ENCODE measurements at places on chromosomes 3 and 15. TPM values are rescaled to one million over a fixed set of nuclear protein-coding genes. Genes with fewer than 3 reads are reported as not detected.
A peak's percentile ranks its signal among the peaks of the same experiment; 100 is the strongest.

- DNase-seq, result no peak
Measured at GRCh38 chr3:71258526-71258925, 325.0 kb downstream of the FOXP1 start.

Gene HCLS1
- total RNA-seq, result 9.2 TPM

Gene LSAMP
- not detected for total RNA-seq

DNA sequence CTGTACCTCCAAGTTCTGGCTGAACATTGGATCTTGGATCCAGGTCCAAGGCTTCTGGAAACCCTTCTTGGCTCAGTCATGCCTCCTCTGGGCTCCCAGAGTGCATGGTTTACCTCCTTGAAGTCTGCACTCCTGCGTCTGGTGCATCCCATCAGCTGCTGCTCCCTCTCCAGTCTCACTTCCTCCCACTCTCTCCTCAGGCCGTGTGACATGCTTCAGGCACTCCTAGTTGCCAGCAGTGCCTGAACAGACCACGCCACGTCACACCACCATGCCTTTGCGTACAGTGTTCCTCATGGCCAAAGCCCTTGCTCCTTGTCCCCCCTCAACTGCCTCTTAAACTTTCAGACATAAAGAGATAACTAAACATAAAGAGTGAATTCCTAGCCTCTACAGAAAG is 5.7 kb downstream of the GPR27 start:
- DNase-seq, result no peak

DNA sequence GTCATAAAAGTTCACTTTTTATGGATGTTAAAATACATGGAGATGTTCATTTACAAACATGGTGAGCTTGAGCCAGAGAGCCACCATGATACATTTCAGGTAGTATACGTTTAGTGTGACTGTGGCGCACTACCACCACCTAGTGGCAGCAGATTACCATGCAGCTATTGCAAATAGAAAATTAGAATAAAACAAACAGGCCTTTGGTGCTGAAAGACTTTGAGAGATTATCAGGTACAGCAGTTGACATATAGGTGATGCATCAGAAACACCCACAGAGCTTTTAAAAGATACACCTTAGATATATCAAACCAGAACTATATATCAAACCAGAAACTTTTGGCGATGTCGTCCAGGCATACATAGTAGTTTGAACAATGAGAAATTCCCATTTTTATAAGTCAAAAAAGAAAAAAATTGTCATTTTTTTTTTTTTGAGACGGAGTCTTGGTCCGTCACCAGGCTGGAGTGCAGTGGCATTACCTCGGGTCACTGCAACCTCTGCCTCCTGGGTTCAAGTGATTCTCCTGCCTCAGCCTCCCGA is 42.0 kb upstream of the ICE2 start:
- peak; percentile 66 for DNase-seq

Gene PLXND1
- 33.5 TPM for total RNA-seq

Gene ACTC1
- 3,379 TPM for total RNA-seq

DNA sequence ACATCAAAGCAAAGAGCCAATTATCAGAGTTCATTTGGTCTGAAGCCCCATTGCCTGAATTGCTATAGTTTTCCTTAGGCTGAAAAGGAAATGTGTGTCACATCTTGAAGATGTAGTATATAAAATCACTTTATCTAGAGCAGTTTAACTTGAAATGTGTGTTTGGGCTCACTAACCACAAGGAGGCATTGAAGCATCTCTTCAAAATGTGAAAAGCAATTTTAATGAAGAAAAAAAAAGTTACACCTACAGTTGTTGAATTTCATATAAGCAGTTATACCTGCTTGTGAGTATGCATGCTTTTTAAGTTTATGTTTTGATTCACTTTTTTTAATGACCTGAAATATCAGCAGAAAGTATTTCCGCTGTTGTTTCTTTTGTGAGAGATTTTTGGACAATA is 129.3 kb downstream of the IQCH start:
- no peak for DNase-seq

GRCh38 chr3:7821858-7822257 is 679.8 kb upstream of the LMCD1 start:
- DNase-seq, result no peak

DNA sequence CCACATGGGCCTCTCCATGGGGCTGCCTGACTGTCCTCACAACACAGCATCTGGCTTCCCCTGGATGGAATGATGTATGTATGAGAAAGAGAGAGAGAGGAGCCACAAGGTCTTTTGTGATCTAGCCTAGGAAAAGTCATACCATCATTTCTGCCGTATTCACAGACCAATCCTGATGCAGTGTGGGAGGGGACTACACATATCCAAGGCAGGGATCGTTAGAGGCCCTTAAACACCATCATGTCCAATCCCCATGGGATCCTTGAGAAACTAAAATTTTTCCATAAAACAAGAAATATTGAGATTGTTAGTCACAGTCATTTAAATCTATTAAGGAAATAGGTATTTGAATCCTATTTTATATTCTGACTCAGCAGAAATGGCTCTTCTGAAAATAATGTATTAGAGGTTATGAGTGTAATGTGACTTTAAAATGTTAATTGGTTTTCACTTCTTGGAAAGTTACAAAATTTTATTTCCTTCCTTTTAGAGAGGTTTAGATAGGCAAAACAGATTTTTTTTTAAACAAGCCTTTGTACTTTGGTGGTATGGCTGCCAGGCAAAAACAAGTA is 65.1 kb upstream of the TSC22D2 start:
- no peak for DNase-seq

Gene GOLGA6D
- not detected for total RNA-seq

DNA sequence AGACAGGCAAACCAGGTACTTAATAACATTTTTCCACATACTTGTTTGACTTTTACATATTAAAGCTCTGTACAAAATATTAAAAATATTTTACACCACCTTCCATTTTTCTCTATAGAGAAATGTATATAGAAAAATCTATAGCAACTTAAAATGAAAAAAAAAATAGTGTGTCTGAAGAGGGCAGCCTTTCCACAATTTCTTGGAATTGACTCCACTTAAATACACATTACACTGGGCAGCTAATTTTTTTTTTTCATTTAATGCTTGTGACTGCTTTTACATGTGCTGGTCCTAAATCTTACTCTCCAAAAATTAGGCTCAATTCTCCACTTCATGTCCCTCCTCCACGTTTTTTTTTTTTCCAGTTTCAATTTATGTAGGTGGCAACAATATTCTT is 427.0 kb upstream of the RBMS3 start:
- DNase-seq, result no peak

GRCh38 chr15:66847565-66847991 is 145.5 kb downstream of the SMAD6 start:
- no peak for DNase-seq

DNA sequence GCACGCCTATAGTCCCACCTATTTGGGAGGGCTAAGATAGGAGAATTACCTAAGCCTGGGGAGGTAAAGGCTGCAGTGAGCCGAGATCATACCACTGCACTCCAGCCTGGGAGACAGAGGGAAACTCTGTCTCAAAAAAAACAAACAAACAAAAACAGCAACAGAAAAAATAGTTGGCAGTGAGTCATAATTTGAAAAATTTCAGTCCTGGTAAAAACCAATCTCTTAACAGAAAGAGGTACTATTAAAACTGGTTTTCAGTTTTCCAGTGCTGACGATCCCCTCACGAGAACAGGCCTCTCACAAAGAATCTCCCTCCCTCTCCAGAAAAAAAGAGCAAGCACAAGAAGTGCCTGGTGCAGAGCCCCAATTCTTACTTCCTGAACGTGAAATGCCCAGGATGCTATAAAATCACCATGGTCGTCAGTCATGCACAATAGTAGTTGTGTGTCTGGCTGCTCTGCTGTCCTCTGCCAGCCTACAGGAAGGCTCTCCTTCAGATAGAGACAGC is 22.8 kb upstream of the MAP4 start:
- no peak for DNase-seq

- DNase-seq, result no peak
Measured at GRCh38 chr3:143036557-143036956, 35.2 kb downstream of the U2SURP start.

DNA sequence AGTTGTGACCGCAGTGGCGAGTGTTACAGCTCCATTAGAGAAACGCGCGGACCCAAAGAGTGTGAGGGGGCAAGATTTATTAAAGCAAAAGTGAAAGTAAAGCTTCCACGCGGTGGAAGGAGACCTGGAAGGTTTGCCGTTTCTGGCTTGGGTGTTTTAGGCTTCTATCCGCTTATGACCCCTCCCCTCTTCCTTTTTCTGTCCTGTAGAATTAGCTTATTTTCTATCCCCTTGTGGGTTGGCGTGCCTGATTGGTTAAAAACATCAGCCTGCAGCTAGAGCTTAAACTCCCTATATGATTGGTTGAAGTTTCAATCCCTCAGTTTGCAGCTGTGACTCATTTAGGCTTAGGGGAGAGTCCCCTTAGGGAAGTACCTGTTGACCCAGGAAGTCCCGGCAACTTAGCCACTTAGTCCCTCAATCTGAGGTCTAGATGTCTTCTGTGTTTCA is 39.6 kb downstream of the C3orf38 start:
- DNase-seq, result no peak

Gene SLC7A14
- not detected for total RNA-seq

- no peak for DNase-seq
Measured at GRCh38 chr3:65867463-65868210, 171.1 kb downstream of the MAGI1 start.

Gene GRM7
- total RNA-seq, result not detected

DNA sequence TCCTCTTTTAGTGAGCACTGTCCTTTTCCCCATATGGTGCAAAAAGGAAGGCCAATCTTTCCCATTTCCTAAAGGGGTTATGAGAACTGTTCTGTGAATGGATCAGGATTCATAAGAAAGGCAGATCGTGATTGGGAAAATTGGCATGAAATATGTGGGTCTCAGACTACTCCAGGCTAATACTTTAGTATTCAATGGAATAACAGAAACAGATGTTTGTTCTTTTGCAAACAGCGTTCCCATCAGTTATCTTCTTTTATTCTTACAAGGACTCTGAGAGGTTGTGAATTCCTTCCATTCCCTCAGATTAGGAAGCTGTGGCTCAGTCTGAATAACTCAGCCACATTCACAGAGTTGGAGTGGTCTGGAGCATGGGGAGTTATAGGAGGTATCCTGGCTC is 51.3 kb upstream of the MTMR10 start:
- DNase-seq, result no peak

DNA sequence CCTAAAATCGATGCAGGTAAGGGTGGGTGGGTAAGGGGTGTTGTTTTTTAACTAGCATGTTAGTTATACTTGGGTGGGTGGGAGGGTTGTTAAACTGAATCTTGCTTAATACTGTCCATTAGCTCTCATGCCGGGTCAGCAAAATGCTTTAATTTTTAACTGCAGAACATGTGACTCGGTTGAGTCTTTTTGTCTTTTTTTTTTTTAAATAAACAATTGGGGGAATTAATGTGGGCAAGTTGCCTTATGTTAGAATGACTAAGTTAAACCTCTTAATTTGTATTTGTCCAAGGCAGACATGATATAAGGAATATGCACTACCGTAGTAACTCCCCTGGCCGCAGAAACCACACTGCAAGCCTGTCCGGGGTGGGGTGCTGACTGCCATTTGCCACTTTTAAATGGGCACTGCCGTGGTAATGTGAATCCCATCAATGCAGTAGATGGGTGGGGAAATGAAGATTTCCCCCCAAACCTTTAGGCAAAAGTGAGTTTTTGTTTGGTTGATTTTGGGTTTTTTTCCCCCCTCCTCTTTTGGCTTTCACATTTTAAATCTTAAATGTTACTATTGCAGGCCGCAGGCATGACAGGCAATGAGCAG is 54.3 kb upstream of the CCR4 start:
- DNase-seq, result no peak

Gene TRPM7
- total RNA-seq, result 11.4 TPM

DNA sequence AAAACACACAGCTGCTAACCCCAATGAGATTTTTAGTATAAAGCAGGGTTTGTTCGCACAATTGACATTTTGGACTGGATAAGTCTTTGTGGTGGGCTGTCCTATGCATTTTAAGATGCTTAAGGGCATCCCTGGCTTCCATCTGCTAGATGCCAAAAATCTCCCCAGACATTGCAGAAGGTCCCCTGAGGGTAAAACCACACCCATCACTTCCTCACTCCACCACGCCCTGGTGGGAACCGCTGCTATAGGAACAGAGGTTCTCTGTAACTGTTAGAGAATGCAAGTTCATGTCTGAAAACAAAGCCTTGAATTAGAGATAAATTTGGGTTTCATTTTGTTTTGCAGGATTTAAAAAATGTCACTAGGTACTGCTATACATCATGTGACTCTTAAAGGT is 67.7 kb downstream of the ARHGEF26 start:
- no peak for DNase-seq

Gene BCL2A1
- 1.2 TPM for total RNA-seq

DNA sequence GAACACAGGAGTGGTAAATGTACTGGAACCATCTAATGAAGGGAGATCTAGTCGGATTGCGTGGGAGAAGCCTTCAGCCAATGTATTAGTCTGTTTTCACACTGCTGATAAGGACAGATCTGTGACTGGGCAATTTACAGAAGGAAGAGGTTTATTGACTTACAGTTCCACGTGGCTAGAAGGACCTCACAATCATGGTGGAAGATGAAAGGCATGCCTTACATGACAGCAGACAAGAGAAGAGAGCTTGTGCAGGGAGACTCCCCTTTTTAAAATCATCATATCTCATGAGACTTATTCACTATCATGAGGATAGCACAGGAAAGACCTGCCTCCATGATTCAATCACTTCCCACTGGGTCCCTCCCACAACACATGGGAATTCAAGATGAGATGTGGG is 17.0 kb downstream of the HRG start:
- DNase-seq, result no peak

DNA sequence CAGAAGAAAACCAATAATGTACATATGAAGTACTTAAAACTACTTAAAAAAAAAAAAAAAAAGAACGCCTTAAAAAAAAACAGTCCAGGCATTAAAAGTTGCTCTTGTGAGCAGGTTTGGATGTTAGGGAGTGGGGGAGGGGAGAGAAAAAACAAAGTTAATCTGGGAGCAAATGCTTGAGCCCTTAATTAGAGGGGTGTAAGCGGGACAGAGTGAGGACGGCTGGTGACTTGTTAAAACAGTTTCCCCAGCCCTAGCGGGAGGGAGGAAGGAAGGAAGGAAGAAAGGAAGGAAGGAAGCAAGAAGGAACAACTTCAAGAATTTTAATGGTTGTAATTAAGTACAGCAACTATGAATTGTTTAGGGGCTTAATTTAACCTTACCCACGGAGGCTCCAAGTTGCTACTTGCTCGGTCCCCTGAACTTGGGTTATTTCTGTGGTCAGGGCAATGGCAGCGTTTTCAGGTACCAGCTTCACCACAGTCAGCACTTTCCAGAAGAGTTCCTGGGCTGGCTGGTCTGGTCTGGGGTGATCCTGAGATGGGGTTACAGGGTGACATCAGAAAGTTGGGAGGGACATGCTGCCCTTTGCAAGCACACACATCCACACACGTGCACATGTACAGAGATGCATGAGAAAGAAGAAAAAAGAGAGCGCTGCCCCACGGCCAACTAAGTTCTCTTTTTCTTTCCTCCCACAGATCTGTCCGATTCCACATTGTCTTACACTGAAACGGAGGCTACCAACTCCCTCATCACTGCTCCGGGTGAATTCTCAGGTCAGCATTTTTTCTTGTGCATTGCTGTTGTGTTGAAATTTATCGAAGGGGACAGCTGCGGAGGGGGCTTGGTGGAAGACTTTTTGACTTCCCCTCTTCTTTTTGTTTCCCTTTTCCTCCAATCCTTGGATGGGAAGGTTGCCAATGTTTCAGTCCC is 14.0 kb downstream of the SMAD6 start:
- DNase-seq, result no peak

GRCh38 chr15:98896802-98897732 is 110.5 kb downstream of the PGPEP1L start:
- no peak for DNase-seq
